ENCODE measurements at places on chromosomes 12 and 14.

GRCh38 chr12:126428769-126429168 is 1363.5 kb downstream of the AACS start:
- DNase-seq: no peak

- DNase-seq: no peak
Observed at GRCh38 chr14:72169521-72169920, 237.3 kb downstream of the RGS6 start.

DNA sequence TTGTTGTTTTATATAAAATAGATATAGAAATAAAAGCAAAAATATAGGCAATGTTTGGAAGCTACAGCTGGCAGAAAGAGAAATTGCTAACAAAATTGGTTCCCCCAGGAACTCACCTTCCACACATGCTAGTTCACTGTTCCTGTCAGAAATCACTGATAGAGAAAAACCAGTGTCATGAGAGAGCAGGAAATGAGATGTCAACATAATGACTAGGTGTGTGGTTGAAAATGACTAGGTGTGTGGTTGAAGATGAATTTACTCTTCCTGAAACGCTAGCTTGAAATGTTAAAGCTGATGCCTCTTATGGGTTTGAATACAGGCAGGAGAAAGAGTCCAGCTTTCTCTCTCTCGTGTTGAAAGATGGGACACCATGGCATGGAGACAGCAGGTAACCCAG is 216.3 kb downstream of the C12orf42 start:
- DNase-seq: no peak

GRCh38 chr12:51994539-51994820 is 12.3 kb upstream of the TAMALIN start:
- no peak for DNase-seq

GRCh38 chr12:45427042-45427441 is 211.1 kb downstream of the ANO6 start:
- DNase-seq: no peak

DNA sequence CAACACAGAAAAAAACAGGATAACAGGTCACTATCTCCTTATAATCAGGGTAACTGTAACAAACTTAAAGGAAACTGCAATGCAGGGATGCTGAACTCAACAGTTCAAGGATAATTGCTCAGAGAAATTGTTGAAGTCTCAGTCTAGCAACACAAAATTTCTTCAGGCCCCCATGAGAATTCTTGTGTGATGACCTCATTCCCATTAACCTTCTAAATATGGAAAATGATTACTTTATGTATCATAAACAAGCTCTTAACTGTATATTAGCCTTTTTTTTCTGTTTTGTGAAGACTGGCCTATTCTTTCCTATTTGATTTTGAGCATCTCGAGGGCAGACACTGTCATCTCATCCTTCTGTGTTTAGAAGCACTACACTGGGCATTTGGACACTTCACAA is 47.1 kb downstream of the IGF1 start:
- DNase-seq: no peak

DNA sequence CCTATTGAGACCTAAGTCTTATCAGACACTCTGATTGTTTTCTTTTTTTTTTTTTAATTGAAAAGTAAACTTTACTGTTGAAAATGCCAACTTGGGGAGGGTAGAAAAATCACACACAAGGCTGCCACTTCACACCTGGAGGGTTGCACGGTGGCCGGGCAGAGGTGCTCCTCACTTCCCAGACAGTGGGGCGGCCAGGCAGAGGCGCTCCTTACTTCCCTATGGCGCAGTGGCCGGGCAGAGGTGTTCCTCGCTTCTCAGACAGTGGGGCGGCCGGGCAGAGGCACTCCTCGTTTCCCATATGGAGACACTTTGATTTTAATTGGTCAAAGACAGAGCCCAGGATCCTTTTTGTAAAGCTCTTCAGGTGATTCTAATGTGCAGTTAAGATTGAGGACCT is 399.3 kb downstream of the TMTC2 start:
- DNase-seq: no peak

- no peak for DNase-seq
Observed at GRCh38 chr12:102681309-102681708, 200.9 kb upstream of the IGF1 start.

GRCh38 chr12:1605129-1606020 is 11.0 kb upstream of the FBXL14 start:
- DNase-seq: peak; percentile 46

DNA sequence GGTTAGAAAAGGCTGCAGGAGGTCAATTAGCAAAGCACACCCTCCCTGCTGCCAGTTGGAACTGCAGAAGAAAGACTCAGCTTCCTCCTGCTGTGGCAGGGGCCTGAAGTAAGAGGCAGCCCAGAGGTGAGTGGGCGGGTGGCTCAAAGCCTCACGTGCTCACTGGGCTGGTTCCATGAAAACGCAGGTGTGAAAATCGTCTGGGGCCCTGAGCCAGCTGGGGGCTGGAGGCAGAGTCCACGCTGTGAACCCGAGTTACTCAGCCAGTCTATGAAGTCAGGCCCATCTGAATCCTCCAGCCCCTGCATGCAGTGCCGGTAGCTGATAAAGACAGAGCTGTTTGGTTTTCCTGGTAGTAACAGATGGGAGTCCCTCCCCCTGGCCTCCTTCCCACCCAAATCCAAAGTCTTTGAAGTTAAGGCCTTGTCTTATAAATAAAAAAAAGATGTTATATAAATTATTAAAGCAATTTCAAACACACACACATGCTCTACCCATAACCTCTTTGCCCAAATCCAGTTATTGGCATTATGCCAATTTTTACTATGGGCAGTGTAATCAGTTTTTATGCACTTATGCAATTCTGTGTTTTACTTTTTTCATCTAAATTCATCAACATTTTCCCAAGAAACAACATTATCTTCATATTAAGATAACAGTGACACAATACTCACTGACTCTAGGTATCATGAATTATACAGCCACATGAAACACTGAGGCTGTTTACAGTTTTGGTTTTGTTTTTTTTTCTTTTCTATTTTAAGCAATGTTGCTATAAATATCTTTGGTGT is 57.9 kb upstream of the PNMA1 start:
- DNase-seq: peak; percentile 52

DNA sequence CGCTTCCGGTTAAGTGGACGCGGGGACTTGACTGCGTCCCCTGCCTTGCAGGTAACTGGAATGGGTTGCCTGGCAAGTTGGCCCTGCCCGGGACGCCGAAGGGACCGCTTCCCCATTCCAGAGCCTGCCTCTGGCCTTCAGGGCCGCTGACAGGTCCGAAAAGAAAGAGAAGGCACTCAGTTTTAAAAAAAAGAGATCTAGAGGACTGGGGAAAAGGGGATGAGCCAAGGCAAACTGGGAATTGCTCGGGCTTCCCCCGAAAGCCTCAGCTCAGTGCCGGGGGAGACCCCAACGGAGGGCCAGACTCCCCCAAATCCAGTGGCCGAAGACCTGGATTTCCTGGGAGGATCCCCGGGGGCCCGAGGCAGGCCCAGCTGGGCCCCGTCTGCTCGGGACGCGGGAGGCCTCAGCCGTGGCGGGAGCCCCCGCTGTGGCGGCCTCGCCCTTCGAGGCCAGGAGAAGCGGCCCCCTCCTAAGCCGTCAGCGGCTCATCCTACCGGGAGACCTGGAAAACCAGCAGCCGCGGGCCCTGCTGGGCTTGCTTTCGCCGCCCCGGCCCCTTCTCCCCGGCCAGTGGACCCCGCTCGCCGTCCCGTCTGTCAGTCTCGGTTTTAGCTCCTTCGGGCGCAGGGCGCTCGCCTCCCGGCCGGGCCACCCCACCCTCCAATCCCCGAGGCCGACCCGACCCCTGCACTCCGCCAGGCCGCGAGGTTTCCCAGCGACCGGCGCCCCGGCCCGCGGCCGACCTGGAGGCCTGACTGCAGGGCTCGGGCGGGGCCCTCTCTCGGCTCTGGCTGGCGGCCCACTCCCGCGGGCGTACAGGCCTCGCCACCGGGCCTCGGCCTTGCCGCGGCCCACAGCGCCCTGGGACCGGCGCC is 12.5 kb downstream of the OTX2 start:
- no peak for DNase-seq

GRCh38 chr14:31578266-31578665 is 17.1 kb downstream of the NUBPL start:
- no peak for DNase-seq

GRCh38 chr14:88305528-88306322 is 17.3 kb downstream of the KCNK10 start:
- DNase-seq: no peak

- no peak for DNase-seq
Observed at GRCh38 chr14:53411125-53411524, 258.0 kb upstream of the DDHD1 start.

- no peak for DNase-seq
Observed at GRCh38 chr12:33587354-33587753, 147.7 kb upstream of the SYT10 start.

DNA sequence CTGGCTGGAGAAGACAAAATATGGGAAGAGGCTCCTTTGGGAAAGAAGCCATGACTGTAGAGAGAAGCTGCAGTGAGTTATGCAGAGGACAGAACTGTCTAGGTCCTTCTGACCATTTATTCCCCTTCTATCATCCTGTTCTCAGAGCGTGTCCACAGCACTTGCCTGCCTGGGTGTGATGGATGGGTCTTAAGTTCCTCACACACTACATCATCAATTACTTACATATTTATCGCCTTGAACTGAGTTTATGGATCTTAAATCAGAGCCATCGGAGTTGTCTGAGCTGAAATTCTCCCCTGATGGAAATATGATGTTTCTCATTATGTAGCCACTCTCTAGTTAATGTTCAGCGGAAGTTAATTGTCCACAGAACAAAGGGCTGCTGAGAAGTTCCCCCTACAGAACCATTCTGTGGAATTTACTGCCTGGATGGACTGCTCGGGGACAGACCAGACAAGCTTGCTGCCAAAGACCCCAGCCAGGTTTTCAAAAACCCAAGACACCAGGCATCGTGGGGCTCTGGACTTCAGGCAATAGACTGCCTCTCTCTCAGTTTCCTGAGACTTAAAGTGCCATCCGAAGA is 232.5 kb upstream of the NOS1 start:
- DNase-seq: no peak

DNA sequence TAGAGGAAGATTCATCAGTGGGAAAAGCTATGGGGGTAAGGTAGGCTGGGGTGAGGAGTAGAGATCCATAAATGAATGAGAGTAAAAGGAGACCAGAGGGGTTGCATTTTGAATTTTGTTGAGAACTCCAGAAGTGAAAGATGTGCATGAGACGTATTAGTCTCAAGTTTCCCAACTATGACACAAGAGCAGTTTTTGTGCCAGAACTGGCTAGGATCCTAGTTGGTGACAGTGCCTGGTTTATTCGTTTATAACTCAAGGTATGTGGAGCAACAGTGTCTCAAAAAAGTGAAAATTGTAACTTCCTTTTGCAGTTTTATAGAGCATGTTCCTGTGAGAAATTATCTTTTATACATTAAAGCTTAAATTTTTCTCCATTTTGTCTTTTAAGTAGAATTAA is 377.0 kb downstream of the NPAS3 start:
- no peak for DNase-seq

DNA sequence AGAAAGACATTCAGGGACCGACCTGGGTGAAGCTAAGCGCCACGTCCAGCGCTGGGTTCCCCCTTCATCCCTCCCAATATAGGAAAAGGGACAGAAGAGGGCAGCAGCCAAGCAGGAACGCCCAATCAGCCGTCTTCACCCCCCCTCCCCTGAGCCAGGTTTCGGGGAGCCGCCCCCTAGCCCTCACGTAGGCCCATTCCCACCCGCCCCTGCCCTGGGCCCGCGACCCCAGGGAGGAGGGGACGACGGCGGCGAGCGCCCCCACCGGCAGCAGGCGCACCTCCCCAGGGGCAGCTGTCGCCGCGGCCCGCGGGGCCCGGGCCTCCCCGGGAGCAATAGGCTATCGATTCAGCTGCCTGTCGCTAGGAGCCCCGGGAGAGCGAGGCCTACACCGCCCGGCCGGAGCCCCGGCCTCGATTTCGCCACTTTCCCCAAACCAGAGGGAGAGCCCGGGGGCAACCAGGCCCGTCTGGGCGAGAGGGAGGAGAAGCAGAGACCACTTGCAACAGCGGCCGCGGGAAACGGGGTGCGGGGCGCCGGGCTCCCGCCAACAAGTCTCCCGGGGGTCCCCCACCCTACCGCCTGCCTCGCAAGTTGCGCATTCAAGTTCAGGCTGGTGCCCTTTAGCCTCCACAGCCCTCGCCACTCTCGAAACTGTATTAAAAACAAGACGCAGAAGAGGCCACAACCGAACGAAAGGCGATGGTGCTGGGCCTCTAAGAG is 1.3 kb downstream of the DCAF5 start:
- peak; percentile 64 for DNase-seq

DNA sequence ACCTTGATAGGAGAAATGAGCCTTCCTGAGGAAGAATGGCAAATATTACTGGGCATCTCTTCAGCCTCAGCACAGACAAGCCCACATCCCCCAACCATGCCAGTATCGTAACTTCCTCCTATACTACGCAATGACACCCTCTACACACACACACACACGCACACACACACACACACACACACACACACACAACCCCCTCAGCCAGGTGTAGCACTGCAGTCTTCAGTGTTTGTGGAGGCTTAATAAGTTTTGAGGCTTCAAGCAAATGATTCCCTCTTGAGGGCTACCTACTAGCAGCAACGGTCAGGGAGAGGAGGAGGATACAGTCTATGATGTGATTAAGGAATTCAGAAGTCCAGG is 1.6 kb downstream of the DGKA start:
- peak; percentile 37 for DNase-seq

DNA sequence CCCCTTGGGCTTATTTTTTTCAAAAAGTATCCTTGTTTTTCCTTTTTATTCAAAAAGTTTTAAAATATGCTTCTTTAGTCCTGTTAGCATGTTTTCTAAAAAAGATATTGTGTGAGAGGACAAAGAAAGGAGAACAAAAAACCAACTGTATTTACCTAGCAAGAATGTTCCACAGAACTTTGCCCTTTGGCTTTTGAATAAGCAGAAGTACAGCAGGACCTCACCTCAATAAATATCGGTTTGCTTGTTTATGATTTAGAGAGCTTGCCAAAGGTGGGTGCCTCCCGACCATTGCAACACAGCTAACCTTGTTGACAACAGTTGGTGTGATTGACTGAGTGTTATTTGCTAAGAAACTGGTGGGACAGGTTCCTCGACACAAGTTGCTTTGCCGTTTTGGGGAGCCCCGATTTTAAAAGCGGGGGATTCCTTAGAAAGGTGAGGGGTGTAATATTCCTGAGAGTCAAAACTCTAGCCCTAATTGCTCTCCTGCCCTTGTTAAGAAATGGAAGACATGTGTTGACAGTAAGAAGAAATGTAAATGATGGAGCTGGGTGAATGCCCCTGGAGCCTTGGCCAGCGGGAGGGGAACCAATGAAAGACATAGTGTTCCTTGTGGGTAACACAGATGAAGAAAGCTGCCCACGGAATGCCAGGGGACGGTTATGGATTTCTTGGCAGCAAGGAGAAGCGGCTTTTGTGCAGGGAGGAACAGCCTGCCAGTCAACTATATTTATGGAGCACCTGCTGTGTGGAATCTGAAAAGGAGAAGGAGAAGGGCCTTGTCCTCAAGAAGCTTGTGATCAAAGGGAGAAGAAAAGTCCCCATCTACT is 13.7 kb downstream of the MYBPC1 start:
- no peak for DNase-seq

- no peak for DNase-seq
Observed at GRCh38 chr12:27549236-27549800, 25.3 kb downstream of the PPFIBP1 start.

GRCh38 chr12:69897744-69898143 is 72.7 kb downstream of the MYRFL start:
- DNase-seq: no peak
